Activated naive CD4-positive, alpha-beta T cell treated with anti-CD3 and anti-CD28 coated beads, Interleukin-2, amount 10 ng/mL, durations not matched to agents 7 days and 5 days (primary cell): ENCODE measurements at places on chromosomes 3 and 15.
A peak's percentile ranks its signal among the peaks of the same experiment; 100 is the strongest.

DNA sequence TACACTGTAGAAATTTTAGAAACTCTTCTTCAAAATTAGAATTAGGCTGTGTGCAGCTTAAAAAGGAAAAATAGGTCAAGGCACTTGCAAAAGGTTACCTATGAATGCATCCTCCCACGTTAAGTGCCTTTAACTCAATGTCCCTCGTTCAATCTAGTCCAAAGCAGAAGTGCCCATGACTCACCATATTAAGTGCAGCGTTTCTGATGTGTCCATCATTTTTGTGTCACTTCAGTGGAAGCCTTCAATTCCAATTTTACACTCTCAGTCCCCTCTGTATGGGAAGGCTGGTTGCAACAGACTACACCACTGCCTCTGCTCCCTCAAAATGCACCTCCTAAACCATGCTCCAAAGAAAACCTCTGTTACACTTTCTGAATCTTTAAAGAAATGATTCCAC, 53.4 kb downstream of the FOXB1 start:
- DNase-seq: no peak

GRCh38 chr15:89912145-89912673, 543 bp downstream of the ARPIN start:
- DNase-seq: no peak

GRCh38 chr3:13323822-13324221, 96.3 kb downstream of the NUP210 start:
- DNase-seq: no peak

DNA sequence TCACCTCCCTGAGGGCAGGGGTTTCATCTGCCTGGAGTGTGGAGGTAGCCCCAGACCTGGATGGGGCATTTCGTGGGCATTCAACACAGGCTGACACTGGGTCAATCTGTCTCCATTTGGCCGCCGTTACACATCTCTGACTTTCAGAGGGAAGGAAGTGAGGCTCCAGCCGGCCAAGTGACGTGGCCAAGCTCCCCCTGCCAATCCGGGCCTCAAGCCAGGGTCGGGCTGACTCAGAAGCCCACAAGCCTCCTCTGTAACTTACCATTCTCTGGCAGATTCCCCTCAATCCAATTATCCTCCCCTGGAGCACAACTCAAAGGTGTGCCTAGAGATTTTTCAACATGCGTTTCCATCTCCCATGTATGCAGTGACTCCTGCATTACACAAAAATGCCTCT, 227.6 kb downstream of the KLF13 start:
- DNase-seq: no peak

DNA sequence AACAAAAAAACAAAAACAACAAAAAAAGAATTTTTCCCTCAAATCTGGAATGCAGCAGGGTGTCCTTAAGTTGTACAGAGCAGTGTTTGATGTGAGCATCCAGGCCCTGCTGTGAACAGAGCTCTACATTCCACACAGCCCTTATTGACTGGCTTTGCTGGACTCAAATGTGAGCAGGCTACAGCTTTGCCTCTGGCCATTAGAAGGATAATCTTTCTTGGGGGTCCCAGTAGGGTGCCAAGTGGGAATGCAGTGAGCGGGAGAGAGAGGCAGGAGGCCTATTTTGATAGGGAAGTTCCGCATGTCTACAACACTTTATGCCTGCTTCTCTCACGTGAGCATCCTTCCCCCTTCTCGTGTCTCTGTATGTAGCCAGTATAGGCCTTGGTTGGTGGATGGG, 34.4 kb upstream of the TPRG1 start:
- no peak for DNase-seq

- DNase-seq: no peak
These were observed 90.0 kb downstream of the FSIP1 start for GRCh38 chr15:39692356-39693327.

DNA sequence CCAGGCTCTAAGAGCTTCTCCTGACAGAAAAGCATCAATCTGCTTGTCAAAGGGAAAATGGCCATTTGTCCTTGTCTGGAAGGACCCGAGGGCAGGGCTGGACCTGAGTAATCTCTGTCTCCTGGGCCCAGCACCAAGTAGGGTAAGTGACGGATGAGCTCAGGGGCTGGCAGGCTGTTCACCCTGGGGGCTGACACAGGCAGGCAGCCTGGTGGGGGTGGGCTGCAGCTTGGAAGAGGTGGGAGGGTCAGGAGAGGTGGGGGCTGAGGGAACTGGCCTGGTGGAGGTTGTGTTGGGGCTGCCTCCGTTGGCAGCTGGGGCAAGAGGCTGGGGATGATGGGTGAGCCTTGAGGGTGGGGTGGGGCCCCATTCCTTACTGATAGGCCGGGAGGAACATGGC, 42.3 kb upstream of the ADPGK start:
- no peak for DNase-seq

DNA sequence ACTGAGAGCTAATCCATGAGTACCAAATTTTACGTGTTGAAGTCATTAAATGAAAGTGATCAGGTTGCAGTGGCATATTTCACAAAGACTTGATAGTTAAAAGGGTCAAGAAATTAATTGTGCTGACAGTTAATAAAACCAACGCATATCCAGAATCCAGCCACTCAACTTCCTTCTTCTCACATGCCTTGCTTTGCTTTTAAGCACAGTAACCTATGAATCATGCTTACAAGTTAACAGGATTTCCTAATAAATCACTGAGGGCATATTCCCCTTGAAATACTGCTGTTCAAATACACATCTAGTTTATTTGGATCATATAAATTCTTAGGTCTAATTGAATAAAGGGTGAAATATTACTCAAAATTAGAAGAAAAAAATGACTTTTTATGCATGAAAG, 801.5 kb upstream of the EPHA6 start:
- DNase-seq: no peak

DNA sequence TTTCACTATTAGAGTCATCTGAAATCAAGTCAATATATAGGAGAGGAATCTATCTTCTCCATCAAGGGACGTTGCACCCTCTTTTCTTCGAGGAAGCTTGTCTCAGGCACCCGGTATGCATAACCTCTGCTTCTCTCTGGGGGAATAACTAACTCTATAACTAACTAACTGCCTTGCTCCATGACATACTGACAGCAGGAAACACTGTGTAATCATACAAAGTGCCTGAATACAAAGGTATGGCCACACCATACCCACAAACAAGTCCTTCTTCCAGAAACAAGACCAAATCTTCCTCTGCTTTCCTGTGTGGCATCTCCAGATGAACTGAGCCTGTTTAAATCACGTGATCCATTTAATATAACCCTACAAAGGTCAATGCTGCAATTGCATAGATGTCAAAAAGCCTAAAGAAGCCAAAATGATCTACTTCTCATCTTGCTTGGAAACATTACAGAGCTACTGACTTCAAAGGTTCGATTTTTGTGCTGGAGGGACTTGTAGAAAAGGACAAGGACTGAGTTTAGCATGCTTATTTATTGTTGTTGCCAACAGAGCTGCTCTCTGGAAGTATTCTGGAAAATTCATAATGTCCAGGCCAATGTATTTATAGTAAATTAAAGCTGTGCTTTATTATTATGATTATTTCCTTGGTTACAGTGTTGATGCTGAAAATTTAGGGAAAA, 380.5 kb downstream of the FOXP1 start:
- DNase-seq: no peak

GRCh38 chr3:137065381-137065780, 107.6 kb downstream of the IL20RB start:
- no peak for DNase-seq

GRCh38 chr15:91889111-91889815, 35.8 kb downstream of the SLCO3A1 start:
- DNase-seq: no peak

DNA sequence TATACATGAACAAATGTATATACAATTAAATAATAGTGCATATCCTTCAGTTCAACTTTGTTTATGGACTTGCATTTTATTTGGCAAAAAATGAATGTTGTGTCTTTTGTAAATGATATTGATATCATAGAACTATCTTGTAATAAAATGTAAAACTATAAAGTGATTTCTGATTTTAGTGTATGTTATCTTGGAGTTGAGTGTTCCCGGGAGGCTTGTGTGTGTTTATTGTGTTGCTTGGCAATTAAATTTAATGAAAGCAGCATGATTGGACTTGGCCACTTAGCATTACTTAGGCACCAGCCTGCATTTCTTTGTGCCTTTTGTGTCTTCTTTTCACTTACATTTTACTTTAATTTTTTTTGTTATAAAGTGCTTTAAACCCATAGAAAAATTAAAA, 10.6 kb downstream of the ARHGEF26 start:
- no peak for DNase-seq

DNA sequence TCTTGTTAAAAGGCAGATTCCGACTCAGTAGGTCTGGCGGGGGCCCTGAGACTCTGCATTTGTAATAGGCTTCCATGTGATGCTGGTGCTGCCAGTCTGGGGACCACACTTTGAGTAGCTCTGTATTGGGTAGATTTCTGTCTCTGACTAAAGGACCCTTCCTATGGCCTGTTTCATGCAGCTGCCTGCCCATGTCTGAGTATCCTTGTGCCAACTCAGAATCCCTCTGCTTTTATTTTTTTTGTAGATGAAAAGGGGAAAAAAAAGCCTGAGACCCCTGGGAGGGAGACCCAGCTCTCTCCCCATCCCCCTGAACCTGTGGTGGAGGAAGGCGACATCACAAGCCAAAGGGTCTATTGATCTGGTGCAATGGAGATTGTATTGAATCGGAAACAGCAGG, 81.9 kb downstream of the EBLN2 start:
- no peak for DNase-seq

- no peak for DNase-seq
These were observed at the start of gene GRM7 for GRCh38 chr3:6860954-6861624. Gene GRM7, plus strand, starts transcription at chr3:6861115.

DNA sequence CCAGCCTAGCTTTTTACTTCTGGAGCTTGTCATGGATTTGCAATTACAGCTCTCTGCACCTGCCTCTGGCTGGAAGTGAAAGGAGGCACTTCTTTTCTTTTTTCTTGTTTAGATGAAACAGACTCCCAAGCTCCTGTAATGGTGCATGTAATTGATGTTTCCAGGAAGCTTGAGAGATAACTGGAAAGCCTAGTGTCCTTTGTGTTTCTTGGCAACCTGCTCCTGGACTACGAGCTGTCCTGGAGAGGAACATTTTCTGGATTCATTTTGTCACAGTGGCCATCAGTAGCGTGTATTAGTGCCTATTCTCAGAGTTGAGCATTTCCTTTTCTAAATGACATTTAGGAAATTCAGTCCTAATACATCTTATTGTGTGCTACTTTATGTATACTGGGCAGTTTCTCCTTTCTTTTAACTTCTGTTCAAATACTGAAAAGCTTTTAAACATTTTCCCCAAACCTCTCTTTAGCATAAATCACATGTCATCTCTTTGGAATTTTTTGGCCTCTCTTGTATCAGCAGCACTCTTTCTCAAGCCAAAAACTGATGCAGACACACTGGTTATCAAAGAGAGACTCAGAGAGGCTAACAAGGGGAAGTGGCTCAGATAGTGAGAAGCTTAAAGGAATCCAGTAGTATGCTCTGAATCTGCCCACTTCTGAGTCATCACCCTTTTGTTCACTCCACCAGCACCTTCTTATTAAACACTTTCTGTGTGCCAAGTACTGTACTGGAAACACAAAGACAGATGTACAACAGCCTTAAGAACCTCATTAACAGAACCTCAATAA, 62.6 kb upstream of the SLC2A2 start:
- no peak for DNase-seq

DNA sequence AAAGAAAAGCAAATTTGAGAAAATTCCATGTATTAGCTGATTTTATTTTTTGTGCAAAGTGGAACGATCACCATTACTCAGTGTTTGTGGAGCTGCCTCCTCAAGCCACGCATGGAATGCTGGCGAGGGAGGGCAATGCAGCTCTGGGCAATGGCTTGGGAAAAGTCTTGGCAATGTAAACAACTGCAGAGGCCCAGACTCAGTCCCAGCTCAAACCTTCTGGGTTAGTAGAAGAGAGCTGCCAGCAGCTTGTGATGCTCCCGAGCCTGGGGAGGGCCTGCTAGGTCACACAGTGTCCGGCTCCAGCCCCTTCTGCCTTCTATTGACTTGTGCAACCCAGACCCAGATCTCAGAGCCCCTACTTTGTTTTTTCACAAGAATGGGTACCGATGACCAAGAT, 4.3 kb downstream of the EPHB1 start:
- no peak for DNase-seq

- DNase-seq: no peak
These were observed 27.6 kb upstream of the VILL start for GRCh38 chr3:37963016-37963415.

- DNase-seq: no peak
These were observed 676 bp downstream of the GP9 start for GRCh38 chr3:129061023-129061887.

DNA sequence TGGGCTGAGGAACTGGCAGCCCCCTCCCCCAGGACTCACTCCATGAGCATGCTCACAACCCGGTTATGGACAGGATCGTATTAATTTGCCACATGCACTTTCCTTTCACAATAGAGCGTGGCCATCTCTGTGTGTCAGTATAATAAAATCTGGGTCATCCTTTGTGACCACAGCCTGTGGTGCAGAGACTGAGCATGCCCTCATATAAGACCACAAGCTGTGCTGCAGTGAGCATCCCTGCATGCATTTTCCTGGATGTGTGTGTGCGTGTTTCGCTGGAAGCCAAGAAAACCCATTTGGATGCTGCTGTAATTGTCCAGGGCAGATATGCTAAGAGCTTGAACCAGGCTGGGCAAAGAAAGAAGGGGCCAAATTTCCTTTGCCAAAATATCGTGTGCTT, 39.7 kb downstream of the CYP11A1 start:
- DNase-seq: no peak

DNA sequence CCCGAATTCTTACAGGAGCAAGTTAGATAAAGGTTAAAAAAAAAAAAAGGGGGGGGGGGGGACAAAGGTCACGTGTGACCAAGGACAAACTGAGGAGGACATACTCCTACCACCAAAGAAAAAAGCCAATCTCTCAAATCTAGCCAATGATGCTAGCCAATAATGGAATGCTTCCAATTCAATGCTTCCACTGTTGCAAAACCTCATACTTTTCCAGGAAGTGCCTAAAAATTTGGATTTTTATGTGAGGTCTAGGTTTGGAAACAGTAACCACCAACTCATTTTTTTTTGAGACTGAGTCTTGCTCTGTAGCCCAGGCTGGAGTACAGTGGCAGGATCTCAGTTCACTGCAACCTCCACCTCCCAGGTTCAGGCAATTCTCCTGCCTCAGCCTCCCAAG, 11.4 kb downstream of the MSL2 start:
- DNase-seq: no peak

DNA sequence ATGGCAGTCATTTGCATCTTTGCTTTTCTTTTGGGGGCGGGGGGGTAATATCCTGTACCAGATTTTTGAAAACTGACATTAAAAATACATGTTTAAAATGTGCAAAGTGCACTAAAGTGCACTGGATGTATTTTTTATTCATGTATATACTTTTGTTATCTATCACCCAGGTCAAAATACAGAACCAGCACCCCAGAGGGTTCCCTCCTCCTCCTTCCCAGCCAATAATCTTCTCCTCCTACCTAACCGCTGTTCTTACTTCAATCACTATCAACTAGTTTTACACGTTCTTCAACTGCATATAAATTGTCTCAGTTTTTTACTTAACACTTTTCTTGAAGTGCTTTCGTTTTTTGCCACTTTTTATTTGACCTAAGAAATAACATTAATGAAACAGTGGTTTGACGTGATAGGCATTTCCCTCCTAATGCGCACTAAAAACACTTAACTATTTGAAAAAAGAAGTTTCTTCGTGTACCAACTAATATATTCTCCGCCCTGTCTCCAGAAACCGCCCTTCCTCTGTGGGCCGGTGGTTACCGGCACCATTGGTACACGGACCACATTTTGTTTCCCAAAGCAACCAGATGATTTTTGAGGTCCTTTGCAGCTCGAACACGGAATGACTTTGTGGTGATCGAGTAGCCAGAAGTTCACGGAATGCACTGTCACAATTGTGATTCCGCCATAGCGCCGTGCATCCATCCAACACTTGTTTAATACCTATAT, 836 bp upstream of the AKAP13 start:
- DNase-seq: peak; percentile 74

GRCh38 chr3:34022147-34022546, 223.7 kb downstream of the PDCD6IP start:
- no peak for DNase-seq
